H7 (cell line): ENCODE measurements at places on chromosomes 1 and 21.

DNA sequence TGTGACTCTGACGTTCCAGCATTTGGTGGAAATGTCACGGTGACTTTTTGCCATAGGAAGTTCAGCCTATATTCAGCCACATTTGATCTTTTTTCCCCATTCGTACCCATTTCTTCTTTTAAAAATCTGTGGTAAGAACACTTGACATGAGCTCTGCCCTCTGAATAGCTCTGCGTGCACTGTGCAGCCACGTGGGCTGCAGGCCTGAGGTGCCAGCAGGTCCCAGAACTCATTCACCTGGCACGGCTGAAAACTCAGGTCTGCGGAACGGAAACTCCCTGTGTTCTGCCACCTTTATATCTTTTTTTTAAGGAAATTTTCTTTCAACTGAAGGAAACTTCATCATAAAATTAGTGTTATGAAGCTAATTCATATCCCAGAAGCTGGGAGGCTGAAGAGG is 28.6 kb downstream of the CEP104 start:
- DNase-seq, result no peak

DNA sequence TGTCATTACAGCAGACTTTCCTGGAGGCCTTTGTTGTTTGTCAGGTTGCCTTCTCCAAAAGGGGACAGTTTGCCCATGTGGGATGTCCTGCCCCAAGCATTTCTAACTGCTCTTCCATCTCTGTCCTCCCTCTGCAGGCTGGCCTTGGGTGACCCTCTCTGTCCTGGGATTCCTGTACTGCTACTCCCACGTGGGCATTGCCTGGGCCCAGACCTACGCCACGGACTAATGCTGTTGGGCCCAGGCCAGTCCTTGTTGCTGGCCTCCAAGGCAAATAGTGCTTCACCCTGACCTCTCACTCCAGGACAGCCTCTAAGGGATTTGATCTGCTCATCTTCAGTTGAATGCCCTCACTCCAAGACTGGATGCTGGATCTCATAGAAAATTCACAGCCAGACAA is 345.4 kb downstream of the HHAT start:
- no peak for DNase-seq

GRCh38 chr1:185404907-185405568 is 88.0 kb upstream of the IVNS1ABP start:
- no peak for DNase-seq

- no peak for DNase-seq
These were observed 25.5 kb upstream of the ITPKB start for GRCh38 chr1:226764533-226764932.

- DNase-seq, result no peak
These were observed 3.3 kb downstream of the ACTRT2 start for GRCh38 chr1:3024588-3024987.

- DNase-seq, result no peak
These were observed 10.8 kb upstream of the TIAM1 start for GRCh38 chr21:31354604-31355443.

GRCh38 chr1:58356402-58356801 is 190.1 kb downstream of the OMA1 start:
- no peak for DNase-seq

DNA sequence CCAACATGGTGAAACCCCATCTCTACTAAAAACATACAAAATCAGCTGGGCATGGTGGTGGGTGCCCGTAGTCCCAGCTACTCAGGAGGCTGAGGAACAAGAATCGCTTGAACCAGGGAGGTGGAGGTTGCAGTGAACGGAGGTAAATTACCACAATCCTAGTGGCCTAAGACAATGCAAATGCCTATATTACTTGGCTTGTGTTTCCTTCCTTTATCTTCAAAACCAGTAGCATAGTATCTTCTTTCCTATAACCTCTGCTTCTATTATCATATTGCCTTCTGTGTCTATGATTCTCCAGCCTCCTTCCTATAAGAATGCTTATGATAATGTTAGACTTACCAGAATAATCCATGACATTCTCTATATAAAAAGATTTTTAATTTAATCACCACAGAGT is 156.2 kb upstream of the RGS18 start:
- no peak for DNase-seq

GRCh38 chr1:76463849-76464248 is 389.3 kb downstream of the ST6GALNAC3 start:
- DNase-seq, result no peak

GRCh38 chr1:183030053-183030452 is 6.8 kb downstream of the LAMC1 start:
- no peak for DNase-seq

DNA sequence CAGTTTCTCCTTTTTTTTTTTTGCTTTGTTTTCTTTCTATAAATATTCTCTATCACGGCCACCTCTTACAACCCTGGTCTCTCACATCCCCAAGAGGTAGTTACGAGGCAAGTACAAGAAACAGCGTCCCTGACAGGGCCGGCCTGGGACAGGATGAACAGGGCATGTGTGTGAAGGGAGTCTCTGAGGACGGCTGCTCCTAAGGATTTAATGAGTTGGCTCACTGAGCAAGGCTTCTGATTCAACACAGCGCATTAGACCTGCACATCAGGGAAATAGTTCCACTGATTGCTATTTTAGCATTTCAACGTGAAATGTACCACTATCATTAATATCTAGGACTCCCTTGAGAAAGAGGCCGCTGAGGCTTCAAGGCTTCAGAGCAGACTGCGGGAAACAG is 54.0 kb downstream of the NTPCR start:
- no peak for DNase-seq

DNA sequence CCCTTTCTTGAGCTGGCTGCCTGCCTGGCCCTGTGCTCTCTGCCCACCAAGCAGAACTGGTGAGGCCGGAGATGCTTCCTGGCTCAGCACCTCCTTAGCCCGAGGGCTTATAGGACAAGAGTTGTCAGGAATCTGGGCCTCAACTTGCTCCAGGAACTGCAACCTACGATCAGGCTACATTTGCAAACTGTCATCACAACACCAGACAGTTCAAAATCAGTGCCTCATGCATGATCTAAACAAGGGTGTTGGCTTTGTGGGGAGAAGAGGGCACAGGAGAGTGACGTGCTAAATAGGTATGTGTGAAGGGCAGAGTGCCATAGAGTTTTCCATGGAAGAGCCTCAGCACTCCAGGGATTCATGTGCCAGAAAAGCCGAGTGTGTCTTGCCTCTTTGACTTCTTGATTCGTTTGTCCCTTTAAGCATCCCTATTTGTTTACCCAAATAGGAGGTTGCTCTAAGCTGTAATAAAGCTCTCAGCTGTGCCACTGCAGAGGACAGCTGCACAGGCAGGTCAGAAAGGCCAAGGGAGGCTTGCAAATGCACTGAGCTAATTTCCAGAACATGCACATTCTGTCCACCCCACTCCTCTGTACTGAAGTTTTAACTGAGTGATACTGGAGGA is 30.2 kb upstream of the NEK2 start:
- no peak for DNase-seq

- DNase-seq, result no peak
These were observed 36.3 kb upstream of the PAXBP1 start for GRCh38 chr21:32807717-32808380.

DNA sequence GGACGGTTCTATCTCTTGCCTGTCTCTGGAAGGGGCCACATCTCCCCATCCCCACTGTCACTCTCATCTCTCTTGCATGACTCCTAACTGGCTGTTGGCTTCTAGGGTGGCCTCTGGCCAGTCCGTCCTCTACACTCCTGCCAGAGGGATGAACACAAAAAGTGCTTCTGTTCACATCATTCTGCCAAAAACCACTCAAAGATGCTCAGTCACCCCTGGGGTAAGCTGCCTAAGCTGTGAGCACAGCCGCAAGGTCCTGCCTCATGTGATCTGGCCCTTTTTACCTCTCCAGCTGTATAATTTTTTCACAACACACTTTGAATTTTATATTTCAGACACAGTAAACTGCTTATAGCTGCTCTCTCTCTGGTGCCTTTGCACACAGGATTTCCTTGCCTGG is 97.6 kb upstream of the CD34 start:
- DNase-seq, result no peak

DNA sequence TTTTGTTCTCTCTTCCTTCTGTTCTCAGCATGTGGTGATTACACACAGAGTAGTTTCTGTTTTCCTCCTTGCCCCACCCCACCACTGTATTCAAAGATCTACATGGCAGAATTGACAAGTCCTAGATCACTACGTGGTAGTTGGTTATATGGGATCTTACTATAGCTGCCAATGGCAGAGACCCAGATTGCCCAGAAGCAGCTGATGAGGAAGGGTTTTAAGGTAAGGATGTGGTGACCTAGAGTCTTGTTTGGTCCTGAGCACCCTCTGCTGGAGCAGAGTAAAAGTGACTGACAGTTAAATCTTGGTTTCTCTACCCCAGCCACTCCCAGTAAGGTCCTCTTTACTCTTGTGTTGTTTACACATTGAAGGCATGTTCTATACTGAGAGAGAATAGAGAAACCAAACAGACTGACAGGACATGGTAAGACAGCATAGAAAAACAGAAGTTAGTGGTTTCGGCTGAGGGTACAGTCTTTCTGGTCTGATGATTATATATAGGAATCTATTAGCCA is 22.8 kb upstream of the STRIP1 start:
- DNase-seq, result peak; percentile 55

DNA sequence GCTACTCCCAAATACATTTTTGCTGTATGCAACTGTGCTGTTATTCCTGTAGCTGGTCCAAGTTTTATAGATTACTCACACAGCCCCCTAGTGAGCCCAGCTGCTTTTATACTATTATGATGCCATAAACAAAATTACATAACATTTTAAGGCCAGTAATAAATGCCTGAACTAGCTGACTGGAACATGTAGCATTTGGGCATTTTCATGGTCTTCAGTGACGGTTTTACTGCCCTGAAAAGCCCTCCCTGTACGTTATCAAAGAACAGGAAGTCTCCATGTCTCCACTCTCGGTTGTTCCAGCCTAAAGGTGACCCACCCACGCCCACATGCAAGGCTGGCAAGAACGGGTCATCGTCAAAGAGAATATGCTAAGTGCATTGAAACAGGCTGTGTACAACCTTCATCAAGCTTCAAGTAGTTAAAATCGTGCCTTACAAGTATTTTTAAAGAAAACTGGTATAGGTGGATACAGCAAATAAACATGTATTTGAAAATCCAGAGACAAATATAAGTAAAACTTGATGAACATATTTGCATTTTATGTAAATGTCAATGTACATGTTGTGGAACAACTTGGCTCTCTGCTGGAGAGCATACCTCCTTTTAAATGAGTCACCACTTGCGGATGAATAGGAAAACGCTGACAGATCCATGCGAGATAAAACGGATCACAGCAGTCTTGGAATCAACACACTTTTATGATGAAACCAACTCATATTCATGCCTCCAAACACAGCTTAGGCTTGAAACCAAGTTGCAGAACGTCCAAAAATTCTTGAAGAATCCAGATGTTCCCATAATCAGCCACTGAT is 520.5 kb downstream of the SMYD3 start:
- DNase-seq, result no peak

DNA sequence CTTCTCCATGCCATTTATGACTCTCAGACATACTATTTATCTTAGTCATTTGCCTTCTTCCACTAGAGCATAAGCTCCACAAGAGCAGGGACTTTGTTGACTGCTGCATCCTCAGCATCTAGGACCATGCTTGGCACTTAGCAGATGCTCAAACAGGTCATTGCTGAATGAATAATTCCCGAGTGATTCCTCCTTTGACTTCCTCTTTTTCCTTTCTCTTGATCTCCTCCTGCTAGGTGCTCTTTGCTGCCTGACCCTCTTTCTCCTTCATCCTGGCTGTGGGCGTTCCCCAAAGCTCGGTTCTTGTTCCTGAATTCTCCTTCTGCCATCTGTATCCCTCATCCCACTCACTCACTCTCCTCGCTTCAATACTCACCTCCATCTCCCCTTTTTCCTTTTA is 23.5 kb downstream of the SYT6 start:
- no peak for DNase-seq

DNA sequence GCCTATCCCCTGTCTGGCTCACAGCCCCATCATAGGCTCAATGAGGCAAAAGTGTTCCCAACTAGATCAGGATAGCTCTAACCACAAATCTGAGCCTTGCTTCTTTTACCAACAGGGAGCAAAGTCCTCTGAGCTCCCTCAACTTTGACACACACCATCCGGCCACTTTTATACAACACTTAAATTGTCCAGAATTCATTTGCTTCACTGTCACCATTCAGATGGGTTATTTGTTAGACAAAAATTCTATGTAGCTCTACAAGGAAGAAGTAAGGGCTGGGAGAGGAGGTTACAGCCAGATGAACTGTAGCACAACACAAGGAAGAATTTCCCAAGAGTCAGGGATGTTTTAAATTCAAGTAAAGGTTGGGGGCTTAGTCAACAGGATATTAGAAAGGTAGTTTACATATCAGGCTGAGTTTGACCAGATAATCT is 50.8 kb downstream of the TGFBR3 start:
- DNase-seq, result no peak

GRCh38 chr1:68024635-68025338 is 25.6 kb downstream of the DIRAS3 start:
- DNase-seq, result no peak

GRCh38 chr1:20079661-20080305 is 9.8 kb downstream of the PLA2G5 start:
- no peak for DNase-seq

DNA sequence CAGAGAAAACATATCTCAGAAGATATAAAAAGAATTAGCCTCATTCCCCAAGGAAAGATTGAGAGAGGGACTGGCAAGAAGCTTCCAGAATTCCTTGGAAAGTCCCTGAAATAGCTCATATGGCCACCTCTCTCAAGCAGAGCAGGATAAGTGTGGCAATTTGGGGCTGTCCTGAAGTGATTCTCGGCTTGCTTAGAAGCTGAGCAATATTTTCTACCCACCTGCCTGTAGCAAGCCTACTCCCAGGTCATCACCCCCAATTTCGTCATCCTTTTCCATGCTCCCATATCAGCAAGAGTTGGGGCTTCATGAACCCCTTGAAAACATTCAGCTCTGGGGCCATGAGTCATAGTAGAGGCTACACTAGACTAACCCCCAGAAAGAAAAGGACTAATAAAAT is 131.5 kb downstream of the PLPP3 start:
- no peak for DNase-seq

GRCh38 chr1:246261639-246262038 is 245.4 kb downstream of the SMYD3 start:
- DNase-seq, result no peak

DNA sequence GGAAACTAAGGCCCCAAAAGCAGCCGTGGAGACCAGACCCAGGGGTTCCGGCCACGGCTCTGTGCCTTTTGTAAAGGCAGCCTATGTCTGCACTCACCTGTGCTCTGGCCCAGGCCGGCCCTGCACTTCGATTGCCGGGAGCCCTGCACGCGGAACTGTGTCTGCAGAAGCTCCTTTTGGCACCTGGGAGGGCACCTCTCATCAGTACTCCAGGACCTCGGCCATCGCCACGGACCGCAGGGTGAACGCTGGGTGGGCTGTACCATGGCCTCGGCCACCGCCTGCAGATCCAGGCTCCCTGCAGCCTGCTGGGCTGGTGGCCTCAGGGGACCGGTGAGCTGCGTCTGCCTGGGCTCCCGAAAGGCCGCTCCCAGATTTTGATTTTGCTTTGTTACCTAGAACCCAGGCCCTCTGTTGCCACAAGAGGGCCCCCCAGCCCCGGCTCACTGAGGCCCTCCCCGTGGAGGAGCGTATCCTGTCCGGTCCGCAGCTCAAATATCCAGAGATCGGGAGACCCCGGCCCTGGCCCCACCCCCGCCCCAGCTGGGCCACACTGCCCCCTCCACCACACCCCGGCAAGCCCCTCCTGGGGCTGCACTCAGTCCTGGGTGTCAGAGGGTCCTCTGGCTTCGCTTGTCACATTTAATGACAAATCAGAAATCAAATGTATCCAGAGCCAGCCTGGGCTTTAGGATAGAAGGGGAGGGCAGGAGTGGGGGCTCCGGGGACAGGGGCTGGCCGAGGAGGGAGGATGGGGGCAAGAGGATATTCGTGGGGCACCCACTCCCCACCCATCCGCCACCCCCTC is 60.2 kb upstream of the PDE9A start:
- peak; percentile 99 for DNase-seq

GRCh38 chr1:101592845-101593244 is 356.0 kb downstream of the S1PR1 start:
- no peak for DNase-seq
